ENCODE measurements at places on chromosomes 3 and 15.

DNA sequence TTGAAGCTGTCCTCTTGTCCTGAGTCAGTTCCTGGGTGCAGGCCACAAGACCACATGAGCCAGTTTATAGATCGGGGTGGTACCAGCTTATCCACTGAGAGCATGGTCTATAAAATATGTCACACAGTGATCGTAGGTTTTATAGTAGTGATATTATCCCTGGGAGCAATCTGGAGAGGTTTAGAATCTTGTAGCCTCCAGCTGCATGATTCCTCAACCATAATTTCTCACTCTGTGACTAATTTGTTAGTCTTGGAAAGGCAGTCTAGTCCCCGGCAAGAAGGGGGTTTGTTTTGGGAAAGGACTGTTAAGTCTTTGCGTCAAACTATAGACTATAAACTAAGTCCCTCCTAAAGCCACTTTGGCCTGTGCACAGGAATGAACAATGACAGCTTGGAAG, 693.0 kb upstream of the CADM2 start:
- no peak for DNase-seq

DNA sequence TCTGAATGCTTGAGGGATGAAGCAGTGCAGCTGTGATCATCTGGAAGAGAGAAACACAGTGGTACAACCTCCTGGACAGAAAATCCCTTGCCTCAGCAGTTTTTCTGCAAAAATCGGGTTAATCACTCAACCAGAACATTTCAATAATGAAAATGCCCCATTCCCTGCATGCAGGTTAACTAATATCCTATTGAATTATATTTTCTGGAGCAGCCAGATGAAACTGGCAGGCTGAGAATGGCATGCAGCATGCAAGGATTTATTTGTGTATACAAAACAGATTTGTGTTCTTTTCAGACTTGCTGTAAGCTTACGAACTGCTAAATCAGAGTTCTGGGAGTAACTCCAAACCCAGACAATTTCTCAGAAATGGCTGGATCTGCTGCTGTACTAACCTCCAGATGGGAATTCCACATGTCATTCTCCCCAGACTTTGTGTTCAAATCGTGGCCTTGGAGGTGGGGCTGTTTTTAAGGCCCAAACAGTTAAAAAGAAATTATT, 39.1 kb downstream of the SLC9A9 start:
- DNase-seq: no peak

- no peak for DNase-seq
These were observed 41.4 kb downstream of the ROBO2 start for GRCh38 chr3:77081240-77081661.

GRCh38 chr3:31405515-31405914, 127.2 kb upstream of the STT3B start:
- DNase-seq: no peak

DNA sequence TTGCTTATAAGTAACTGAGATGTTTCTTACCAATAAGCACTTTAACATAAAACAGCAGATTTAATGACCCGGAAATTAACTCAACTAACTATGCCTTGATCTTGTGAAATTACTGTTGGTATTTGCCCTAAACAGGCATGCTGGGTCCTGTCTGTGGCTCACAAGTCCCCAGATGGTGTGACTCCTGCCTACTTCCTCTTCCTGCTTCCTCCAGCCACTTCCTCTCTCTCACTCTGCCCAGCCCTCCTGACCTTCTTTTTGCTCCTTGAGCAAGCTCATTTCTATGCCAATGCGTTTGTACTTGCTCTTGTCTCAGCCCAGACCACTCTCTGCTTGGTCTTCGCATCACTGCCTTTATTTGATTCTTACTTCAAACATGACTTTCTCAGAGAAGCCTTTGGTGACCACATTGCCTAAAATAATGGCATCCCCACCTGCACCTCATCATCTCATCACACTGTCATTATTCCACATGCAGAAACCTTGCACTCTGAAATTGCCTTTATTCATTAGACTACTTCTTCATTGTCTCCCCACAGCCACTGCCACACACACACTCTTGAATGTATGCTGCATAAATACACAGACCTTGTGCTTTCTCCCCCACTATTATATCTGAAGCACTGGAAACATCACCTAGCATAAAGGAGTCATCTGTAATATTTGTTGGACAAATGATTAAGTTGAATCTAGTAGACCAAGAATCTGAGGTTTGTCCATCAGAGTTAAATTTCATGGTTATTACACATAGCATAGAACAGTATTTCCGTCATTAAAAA, 256.3 kb upstream of the SEMA6D start:
- no peak for DNase-seq
